ENCODE measurements at places on chromosomes 1 and 21.

- no peak for DNase-seq
These were observed 71.1 kb upstream of the AKT3 start for GRCh38 chr1:243921111-243921510.

GRCh38 chr1:23111600-23112535, 56.8 kb downstream of the LUZP1 start:
- no peak for DNase-seq

DNA sequence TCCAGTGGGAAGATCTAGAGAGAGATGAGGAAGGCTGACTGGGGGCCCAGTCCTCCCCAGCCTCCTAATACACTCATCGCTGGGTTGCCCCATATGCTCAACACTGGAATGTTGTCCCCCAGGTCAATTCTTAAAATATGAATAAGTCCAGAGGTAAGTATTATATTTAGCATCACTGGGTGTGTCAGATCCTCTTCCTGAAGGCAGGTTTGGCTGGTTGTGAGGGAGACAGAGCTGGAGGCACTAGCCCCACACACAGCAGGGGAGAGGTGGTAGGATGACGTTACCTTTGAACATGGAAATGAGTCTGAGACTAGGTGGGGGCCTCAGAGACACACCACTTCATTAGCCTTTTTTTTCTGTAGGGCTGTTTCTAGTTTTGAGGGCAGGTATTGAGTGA, 42.6 kb downstream of the SLC44A3 start:
- DNase-seq, result no peak

GRCh38 chr1:3060601-3061551, 8.1 kb upstream of the PRDM16 start:
- DNase-seq, result peak; percentile 55

DNA sequence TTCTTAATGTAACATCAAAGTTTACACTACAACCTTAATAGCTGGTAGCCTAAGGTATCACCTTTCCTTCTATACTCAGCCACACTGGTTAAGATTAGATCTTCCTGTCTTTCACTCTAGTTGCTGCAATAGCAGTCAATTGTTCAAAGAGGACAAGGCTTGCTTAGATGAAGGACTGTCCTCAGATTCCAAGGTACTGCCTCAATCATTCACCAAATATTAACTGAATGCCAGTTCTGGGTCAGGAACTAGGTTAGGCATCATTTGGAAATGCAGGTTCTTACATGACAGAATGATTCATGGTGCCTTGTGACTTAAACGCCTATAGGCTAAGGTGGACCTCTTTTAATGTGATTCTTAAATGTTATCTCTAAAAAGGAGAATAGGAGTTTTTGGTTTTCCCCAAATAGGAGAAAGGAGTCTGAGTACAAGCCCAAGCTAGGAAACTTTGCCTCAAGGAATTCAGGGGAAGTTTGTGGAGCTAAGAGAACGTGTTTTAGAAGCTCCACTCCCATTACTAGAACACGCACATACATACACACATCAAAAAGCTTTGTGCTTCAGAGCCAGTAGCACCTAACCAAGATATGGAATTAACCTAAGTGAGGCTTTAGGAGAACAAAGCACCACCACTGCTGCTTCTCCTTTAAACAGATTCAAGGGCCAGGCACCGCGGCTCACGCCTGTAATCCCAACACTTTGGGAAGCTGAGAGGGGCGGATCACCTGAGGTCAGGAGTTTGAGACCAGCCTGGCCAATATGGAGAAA, 8.5 kb upstream of the WDR47 start:
- DNase-seq, result no peak

GRCh38 chr1:12539320-12539704, 78.7 kb downstream of the DHRS3 start:
- DNase-seq, result no peak

DNA sequence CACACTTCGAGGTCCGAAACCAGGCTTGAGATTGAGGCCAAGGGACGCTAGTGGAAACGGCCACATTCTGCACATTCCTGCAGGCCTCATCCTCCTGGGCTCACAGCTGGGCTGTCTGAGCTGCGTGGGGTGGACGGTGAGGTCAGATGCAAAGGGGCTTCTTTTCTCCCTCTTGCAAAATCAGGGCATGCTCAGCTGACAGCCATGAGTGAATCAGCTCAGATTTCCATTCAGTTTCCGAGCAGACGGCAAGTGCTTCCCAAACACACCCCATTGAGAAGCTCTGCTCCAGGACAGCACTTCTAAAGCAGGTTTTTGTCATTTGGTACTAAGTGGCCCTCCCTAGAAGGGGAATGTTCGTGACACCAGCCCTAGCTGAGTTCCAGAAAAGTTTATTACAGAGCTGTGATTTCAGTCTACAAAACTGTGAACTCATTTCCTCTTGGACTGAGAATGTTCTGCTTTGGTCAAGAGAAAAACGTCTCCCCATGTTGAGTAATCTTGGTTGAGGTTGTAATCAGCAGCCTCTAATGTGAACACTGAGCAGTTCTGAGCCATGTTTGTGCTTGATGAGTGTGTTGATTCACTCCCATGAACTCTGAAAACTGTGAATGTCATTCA, 10.0 kb downstream of the PDPN start:
- no peak for DNase-seq

- no peak for DNase-seq
These were observed 441.1 kb upstream of the VAMP3 start for GRCh38 chr1:7329868-7330615.

GRCh38 chr1:101283443-101283842, 46.6 kb downstream of the S1PR1 start:
- no peak for DNase-seq

GRCh38 chr1:22711591-22712501, 1.2 kb downstream of the EPHB2 start:
- DNase-seq, result peak; percentile 43

DNA sequence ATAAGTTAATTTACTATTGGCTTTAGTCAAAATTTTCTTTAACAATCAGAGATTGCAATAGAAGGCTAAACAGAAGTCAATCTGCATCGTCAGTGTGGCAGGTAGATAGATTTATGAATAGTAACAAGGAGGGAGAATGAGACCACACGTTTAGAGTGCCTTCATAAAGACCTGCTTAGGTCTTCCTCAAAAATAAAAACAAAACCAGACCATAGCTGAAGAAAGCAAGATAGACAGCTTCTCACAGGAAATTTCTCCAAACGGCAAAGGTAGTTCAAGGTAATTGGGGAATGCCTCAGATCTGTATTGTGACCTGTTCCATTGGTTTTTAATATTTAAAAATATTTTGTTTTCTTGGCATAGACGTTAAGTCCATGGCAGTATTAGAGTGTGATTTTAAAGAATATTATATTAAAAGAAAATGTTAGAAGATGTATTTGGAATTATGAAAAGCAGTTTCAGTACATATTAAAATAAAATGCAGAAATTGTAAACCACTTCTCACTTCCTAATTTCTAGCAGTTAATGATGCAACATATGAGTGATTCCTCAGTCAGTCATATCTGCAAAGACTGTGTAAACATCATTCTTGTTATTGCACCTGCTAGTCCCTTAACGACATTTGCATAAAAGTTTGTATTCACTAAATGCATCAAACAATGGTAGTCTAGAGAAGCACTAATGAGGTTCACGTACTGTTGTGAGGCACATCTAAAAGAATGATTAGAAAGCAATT, 278.0 kb downstream of the HLX start:
- no peak for DNase-seq

DNA sequence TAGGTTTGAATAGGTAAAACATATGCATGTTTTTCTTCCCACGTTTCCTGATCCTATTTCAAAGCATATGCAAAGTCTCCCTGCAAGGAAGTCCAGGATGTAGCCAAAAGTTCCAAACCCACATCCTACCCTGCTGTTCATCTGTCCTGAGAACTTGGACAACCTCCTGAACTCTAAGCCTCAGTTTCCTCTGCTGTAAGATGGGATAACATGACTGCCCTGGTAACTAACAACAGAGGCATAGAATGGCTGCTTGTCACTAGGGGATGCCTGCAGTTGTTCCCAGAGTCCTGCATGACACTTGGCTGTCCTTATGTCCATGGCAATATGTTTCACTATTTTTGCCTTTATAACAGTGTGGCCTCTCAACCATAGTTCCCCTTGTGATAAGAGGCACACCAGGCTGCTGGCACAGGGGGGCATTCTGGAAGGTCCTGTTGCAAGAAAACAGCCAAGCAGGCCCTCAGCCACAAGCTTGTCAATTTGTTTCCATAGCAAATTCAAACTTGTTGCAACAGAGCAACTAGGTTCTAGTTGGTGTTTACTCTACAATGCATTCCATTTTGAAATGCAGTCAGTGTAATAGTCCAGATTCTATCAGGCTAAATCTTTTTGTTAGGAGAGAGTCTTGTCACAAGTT, 1.5 kb upstream of the HDGF start:
- peak; percentile 54 for DNase-seq

GRCh38 chr1:224393294-224393693, 36.6 kb downstream of the CNIH4 start:
- no peak for DNase-seq

DNA sequence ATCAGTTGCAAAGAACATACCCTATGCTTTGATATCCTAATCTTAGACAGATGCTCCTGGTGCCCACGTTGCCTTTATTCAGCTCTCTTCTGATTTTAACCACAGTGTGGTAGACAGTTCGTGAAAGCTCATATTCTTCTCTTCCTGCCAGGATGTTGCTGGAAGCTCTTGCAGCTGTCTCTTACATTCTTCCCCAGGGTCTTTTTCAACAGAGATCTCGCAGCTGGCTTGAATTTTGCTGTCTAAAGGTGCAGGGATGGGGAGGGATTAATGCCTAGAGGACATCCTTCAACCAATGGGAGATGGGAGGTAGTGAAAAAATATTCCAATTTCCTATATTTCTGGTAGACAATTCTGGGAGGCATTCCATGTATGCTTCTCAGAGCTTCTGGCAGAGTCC, 150.0 kb upstream of the APP start:
- DNase-seq, result no peak

DNA sequence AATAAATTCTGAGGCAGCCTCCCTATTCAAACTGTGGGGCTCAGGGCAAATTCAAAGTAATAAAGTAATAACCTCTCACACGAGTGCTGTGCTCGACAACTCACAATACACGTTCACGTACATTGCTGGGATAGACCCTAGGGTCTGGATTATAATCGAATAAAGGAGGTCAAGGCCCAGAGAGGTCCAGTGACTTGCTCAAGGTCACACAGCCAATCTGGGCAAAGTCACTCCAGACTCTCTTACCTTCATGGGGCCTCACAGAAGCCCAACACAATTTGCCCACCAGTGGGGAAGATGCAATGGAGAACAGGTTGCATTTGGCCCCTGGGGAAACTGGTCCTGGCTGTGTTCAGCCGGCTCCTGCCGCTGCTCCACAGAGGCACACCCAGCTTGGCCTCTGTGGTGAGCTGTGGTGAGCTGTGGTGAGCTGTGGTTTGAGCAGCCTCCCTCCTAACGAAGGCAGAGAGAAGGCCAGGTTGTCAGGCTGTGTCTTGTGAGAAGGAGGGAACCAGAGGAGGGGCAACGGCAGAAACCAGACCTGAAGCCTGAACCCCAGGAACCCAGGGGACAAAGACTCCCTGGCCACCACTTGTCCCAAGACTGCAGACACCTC, 35.1 kb downstream of the NUAK2 start:
- no peak for DNase-seq

Data from AG08396 (cell line).